ENCODE measurements at places on chromosomes 5 and 9. TPM values are rescaled to one million over a fixed set of nuclear protein-coding genes. Genes with fewer than 3 reads are reported as not detected.

BARHL1 gene
- not detected for total RNA-seq

CDH9 gene
- not detected for total RNA-seq

SLC36A2 gene
- total RNA-seq = not detected

FRMPD1 gene
- not detected for total RNA-seq

AOPEP gene
- 80.7 TPM for total RNA-seq

Measured in mammary epithelial cell (primary cell).